ENCODE measurements at places on chromosomes 16 and 17.

DNA sequence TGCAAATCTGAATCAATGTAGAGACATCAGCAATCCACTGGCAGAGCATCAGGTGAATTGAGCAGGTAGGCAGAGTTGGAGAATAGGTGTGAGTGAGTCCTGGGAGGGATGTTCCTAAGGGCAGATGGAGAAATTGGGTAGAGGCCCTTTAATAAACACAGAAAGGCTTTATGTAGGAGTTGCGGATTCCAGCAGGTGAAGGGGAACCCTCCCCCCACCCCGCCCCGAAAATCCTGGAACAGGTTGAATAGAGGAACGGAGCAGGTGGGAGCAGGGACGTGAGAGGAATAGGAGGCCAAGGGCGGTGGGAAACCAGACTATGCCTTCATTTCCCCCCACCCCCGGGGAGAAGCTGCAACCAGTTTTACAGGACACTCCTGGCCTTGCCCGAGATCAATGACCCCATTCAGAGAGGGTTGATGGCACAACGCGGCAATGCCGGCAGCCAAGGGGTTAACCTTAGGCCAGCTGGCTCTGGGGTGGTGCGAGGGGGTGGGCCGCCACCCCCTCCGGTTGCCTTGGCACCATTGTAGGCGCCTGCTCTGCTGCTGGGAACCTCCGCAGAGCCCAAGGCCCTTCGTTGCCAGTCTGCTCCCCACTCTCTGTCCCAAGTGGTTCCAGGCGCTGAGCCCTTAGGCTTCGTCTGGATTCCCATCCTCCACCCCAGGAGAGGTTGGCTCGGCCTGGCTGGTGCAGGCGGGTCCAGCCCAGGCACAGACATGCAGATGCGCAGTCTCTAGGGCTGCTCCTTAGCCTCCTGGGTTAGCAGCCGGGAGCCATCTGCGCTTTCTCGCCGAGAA, 814 bp upstream of the RUNDC3A start:
- peak; percentile 60 for DNase-seq

GRCh38 chr16:49492896-49493626, 119.5 kb downstream of the C16orf78 start:
- DNase-seq = no peak

DNA sequence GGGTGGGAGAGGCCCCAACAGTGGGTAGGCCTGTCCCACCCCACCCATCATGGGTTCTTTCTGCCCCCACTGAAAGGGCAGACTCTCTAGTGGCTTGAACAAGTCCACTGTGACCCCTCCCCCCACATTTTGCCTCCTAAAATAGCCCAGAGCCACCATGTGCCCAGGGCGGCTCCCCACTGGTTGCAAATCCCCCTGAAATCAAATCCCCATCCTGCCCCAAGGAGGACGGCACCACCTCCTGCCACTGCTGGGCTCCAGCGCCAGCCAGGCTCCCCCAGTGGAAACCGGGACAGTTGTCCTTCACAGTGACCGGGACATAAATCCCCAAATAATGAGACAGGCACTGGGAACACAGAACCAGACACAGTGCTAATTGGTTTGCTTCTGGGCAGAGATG, 20.5 kb downstream of the ZNF385C start:
- no peak for DNase-seq

DNA sequence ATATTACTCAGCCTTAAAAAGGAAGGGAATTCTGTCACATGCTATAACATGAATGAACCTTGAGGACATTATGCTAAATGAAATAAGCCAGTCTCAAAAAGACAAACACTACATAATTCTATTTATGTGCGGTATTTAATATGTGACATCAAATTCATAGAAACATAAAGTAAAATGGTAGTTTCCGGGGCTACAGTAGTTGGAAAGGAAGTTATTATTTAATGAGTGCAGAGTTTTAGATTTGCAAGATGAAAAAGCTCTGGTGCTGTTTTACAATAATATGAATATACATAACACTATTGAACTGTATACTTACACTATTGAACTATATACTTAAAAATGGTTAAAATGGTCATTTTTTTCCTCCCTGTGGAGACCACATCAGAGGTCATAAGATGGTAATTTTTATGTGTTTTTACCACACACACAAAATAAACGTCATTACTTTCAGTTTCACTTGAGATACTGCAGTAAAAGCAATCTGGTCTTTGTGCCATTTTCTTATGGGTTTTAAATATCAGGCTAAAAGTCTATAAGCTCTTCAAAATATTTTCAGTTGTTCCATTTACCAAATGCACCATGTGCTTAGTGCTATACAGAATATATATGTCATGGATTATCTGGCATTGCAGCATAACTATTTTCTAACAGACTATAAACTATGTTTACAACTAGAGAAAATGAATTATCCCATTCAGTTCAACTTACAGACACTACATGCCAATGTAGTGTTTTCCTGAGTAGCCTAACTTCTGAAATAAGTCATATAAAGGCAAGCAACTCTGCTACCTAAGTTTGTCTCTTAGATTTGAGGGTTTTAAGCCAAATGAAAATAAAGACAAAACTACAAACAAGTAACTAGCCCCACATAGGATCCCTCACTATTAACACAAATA, 90.9 kb downstream of the SPAG9 start:
- DNase-seq = no peak

DNA sequence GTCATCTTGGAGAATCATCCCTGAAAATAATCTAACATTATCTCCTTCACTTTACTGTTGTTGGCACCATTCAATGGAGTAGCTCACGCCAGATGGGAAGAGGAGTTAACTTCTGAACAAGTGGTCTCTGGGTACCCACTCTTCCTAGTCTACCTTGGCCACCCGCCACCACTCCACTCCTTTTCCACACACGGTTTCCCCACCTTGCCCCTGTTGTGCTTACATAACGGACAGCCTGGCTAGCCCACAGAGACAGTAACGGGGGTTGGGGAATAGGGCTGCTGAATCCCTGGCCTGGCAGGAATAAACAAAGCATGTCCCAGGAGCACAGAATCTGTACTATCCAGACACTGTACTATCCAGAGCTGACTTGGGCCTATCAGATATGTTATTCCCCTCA, 3.6 kb upstream of the MXRA7 start:
- no peak for DNase-seq

Measured in amygdala (tissue), 56 donors.